ENCODE measurements at places on chromosomes 5 and 9.
A peak's percentile ranks its signal among the peaks of the same experiment; 100 is the strongest.

GRCh38 chr9:78858266-78858665 lies 561.3 kb downstream of the PSAT1 start:
- no peak for DNase-seq

DNA sequence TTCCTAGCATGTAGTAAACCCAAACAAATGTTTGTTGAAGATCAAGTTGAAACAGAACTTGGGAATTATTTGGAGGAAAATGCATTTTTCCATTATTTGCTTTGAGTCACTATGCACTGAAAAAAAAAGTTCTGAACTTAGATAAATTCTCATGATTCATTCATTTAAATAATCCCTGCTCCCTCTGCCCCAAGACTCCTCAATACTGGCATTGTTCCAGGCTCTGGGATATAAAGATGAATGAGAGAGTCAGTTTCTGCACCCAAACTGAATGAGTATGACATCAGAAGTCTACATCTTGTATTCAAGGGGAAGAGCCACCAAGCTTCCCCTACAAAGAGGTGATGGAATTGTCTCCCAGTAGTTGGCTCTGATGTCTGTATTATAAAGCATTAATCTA lies 123.9 kb downstream of the SEC61B start:
- no peak for DNase-seq

DNA sequence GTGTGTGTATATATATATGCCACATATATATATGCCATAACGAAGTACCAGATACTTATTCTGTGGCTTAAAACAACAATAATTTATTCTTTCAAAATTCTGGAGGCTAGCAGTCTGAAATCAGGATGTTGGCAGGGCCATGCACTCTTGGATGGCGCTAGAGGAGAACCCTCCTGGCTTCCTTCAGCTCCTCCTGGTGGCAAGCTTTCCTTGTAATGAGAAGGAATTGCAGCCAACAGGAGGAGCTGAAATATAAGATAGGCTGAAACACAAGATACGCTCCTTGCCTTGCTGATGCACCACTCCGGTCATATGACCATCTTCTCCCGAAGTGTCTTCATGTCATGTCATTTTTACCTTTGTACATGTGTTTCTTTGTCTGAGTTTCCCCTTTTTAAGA lies 368.1 kb upstream of the CTNND2 start:
- no peak for DNase-seq

DNA sequence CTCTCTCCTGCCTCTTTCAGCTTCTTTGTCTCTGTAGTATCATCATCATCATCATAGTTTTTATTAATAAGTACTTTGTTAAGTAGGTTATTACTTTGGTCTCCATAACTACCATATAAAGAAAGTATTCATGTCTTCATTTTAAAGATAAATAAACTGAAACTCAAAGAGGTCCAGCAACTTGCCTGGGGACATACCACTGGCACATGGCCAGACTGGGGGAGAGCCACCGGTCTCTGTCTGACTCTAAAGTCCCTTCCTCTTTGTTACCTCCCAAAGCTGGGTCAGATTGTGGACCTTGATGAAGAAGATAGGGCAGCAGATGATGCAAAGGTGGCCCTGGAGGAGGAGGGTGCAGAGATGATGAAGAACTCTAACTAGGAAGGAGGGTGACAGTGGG lies 8.5 kb downstream of the CDX1 start:
- DNase-seq, result no peak

DNA sequence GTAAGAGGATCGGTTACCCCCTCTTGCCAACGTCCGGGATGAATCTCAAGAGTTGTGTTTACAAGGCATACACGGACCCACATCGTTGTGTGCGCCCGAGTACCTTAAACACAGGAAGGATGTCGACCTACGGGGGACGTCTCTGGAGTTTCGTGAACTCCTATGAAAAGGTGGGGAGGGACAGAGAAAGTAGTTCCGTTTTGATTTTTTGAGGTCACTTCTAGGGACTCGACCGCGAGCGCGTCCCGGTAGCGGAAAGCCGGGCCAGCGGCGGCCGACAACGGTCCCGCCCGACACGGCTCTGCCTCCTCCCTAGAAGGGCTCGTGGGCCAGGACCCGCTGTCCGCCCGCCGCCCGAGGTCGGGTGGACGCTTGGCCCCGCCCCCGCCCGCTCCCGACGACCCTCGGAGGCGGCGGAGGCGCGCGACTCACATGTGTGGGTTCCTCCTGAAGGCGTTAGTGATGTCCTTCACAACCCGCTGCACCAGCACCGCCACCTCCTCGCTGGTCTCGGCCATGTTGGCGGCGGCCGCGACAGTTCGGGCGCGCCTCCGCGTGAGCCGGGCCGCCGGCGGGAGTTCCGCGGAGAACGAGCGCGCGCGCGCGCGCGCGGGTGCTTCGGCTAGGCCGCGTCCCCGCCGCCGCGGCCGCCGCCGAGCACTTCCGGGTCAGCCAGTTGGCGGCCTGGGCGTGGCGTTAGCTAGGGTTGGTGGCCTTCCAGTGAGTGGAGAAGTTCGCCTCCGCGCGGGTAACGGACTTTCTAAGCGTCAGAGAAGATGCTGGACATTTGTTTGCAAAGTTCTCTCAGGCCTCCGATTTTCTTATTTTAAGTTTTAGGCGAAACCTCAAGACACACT lies at the start of gene PTAR1:
Gene PTAR1 (minus strand): TSS at position 591 of the 857 bp plus-strand sequence. CDS start 73 bp downstream, at position 518.
- DNase-seq, result peak; percentile 89

DNA sequence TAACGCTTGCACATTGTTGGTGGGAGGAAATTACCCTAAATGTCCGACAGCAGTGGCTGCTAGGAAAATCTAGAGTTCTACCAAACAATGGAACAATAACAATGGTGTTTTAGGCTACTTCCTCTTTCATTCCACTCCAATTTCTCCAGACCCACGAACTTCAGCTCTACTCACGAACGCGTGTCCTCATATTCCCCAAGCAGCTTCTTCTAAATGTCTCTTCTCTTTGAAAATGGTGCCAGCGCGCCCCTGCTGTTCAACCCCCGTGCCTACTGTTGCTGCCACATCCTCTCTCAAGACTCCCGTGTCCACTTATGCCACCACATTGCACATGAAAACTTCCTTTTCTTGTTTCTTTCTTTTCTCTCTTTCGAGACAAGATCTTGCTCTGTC lies 25.6 kb downstream of the OR2V2 start:
- peak; percentile 78 for DNase-seq

DNA sequence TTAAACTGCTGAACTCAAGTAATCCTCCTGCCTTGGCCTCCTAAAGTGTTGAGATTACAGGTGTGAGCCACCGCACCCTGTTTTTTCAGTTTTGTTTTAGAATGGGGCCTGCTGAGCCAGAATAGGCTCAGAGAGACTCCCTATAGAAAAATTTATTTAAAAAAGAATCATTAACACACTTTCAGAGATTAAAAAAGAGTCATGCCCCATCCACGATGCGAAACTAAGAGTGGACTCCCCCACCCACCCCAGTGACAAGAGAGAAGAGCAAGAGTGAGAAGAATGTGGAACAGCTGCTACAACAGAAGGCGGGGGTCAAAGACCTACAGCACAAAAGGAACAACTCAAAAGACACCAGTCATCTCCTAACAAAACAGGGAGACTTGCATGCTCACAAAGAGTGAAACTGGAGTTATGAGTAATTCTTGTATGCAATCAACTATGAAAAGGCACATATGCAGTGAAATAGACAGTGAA lies 47.2 kb downstream of the GLDC start:
- DNase-seq, result peak; percentile 26

GRCh38 chr5:126938466-126938865 lies 91.9 kb downstream of the MARCHF3 start:
- no peak for DNase-seq

GRCh38 chr5:137666461-137666850 lies 69.4 kb downstream of the KLHL3 start:
- DNase-seq, result no peak

GRCh38 chr9:129347316-129348120 lies 169.5 kb upstream of the IER5L start:
- DNase-seq, result no peak

GRCh38 chr5:141208478-141208877 lies at the start of gene PCDHB12:
TSS of gene PCDHB12 (plus strand) at chr5:141208719. CDS start at chr5:141208908, 189 bp downstream.
- DNase-seq, result no peak

- no peak for DNase-seq
These were observed 5.6 kb downstream of the AMBP start for GRCh38 chr9:114072184-114073140.

- DNase-seq, result no peak
These were observed 123.7 kb downstream of the C9orf50 start for GRCh38 chr9:129497005-129497812.

DNA sequence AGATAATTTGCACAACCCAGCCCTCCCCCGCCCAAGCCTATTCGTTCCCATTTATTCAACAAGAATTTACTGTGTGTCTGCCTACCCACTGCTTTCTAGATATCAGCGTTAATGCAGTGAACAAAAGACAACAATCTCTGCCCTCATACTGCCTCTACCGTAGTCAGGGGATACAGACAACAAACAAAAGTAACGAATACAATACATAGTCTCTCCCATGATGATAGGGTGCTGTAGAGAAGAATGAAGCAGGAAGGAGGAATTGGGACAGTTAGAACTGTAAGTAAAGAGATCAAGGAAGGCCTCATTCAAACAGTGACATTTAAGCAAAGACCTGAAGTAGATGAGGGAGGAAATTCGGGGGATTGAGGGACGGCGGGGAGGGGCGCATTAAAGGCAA lies 1.7 kb downstream of the GFM2 start:
- no peak for DNase-seq

- DNase-seq, result no peak
These were observed 15.7 kb downstream of the LVRN start for GRCh38 chr5:115977988-115978387.

DNA sequence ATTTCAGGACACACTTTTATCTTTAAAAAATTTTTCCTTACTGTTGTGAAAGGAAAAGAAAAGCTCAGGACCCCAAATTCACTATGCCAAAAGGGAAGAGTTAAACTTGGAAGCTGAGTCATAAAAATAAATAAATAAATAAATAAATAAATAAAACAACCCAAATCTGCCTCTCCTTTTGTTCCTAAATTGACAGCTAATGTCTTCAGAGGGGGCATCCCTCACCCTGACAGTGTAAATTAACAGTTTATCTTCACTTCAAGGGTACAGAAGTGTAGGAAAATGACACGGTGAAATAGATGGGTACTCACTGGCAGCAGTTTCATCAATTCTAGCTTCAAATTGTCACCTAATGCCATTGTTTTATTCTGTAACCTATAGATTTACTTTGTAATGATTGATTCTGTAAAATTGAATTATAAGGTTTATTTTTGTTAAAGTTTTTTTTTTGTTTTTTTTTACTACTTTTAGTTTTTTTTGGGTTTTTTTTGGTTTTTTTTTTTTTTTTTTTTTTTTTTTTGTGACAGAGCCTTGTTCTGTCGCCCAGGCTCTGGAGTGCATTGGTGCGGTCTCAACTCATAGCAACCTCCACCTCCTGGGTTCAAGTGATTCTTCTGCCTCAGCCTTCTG lies 18.5 kb upstream of the ANXA1 start:
- DNase-seq, result no peak

- DNase-seq, result peak; percentile 61
These were observed 2.3 kb downstream of the KLF9 start for GRCh38 chr9:70411930-70412831.

GRCh38 chr5:14155075-14155474 lies 11.9 kb downstream of the TRIO start:
- no peak for DNase-seq

DNA sequence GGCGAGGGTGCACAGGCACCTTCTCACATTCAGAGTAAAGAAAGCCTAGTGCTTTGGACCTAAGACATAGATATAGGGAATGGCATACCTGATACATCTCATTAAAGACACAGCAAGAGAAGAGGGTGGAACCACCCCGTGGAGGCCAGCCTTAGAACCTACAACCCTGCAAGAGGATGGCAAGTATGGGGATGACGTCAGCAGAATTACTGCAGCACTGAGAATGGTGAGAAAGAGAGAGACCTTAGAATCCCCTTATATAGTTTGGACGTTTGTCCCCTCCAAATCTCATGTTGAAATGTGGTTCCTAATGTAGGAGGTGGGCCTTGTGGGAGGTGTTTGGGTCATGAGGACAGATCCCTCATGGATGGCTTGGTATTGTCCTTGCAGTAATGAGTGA lies 28.2 kb upstream of the ADCY2 start:
- DNase-seq, result no peak

DNA sequence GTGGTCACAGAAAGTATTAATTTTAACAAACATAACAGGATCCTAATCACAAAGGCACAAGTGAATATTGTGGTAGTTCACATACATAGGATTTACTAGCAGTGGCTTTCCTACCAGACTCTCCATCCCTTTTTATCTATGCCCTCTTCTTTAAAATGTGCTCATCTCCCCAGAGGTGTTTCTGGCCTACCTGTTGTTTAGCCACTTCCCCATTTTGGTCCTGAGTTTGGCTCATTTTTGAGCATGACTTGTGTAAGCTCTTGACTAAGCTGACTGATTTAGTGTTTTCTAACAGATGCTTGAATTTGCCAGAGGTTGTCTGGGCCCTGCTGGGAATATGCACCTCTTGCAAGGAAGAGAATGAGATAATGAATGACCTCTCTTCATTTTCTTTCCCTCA lies 517.7 kb upstream of the CLINT1 start:
- DNase-seq, result no peak

GRCh38 chr5:142122121-142122520 lies 13.5 kb downstream of the NDFIP1 start:
- DNase-seq, result no peak

- no peak for DNase-seq
These were observed 285.2 kb downstream of the SMARCA2 start for GRCh38 chr9:2300325-2300724.

DNA sequence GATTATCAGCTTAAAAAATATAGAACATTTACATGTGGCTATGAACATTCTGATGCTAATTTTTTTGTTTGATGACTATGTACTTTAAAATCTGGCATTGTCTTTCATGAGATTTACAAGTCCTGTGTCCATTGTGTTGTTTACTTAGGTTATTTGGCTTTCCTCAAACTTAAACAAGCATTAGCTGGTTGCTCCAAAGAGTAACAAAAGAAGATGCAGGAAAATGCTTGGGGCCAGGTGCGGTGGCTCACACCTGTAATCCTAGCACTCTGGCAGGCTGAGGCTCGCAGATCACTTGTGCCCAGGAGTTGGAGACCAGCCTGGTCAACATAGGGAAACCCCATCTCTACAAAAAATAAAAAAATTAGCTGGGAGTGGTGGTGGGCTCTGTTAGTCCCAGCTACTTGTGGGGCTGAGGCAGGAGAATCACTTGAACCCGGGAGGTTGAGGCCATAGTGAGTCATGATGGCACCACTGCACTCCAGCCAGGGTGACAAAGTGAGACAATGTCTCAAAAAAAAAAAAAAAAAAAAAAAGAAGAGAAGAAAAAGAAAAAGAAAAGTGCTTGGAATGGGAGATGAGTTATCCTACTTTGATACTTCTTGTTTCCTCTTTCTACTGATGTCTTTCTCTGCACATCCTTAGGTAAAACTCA lies 39.7 kb downstream of the PAM start:
- no peak for DNase-seq

GRCh38 chr5:40401284-40402006 lies 278.3 kb upstream of the PTGER4 start:
- no peak for DNase-seq

Data from stimulated activated CD4-positive, alpha-beta T cell treated with anti-CD3 and anti-CD28 coated beads, TNF-alpha, amount 100 ng/mL, for 48 hours (primary cell).